ENCODE measurements at places on chromosomes 1 and 21.

GRCh38 chr1:211951856-211952255 lies 83.5 kb downstream of the INTS7 start:
- DNase-seq = no peak

GRCh38 chr1:50308878-50309277 lies 114.4 kb downstream of the DMRTA2 start:
- DNase-seq = no peak

DNA sequence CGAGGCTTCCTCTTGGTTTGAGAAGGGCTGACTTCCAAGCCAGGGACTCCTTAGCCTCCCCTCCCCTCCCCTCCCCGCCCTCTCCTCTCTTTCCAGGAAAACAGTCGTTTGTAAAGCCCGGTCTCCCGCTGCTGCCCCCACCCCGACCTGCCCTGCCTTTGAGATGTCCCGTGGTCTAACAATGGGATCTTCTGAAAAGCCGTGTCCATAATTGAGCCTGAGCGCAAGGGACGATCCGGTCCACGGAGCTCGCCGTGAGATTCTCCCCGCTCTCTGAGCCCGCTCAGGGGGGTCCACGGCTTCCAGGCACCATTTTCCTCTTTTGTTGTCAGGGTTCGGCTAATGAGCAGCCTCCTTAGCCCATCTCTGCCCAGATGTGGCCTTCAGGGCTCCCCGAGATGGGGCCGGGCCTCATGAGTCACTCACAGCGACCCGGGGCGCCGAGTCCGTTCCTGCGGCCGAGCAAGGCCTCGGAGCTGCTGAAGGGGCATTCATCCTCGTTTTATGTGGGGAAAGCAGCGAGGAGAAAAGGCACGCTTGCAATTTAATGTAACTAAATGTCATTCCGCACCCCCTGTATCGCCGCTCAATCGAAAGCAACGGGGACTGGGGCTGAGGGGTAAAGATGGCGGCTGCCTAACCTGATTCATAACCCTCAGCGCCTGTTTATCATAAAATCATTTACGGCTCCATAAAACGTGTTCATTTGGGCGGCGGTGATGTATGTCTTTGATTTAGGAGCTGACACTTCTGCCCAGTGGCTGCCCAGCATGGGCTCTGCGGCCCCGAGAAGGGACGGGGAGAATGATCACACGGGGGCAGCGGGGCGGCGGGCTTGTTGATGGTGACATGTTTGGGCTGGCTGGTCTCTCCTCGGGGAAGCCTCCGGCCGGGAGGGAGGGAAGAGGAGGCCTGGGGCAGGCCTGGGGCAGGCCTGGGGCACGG lies 232.6 kb upstream of the C1orf174 start:
- DNase-seq = no peak

DNA sequence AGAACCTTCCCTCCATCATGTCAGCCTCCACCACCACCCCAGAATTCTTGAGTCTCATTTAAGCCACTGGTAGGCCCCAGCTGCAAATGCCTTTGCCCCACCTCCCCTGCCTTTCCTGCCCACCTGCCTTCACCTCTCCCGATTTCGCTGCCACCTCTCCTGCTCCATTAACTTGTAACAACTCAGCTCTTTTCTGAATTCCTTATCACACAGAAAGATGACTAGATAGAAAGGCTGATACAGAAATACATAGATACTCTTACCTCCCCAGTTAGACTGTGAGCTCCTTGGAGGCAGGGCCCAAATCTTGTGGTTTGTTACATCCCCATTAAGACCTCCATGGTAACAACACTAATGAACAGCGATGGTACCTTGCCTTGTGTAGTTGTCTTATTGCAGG lies 69.5 kb downstream of the ATP5PO start:
- no peak for DNase-seq

DNA sequence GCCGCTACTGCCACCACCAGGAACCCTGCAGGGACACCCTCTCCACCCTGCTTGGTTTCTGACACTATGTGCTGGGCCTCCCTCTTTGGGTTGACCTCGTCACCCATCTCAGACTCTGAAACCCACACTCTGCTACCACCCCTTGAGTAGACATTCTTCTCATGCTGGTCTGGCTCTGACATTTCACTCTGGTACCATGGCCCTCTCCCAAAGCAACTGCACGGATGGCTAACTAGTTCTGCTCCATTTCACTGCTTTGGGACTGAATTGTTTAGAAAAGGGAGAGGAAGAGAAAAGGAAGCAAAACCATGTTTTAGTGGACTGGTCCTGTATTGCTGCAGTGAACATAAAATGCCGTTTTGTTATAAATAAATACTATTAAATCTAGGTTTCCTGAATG lies 137.8 kb downstream of the KCNK2 start:
- no peak for DNase-seq

- DNase-seq = no peak
These were observed 697.6 kb upstream of the CXADR start for GRCh38 chr21:16815243-16815642.

GRCh38 chr1:187249196-187249595 lies 420.4 kb downstream of the PLA2G4A start:
- DNase-seq = no peak

GRCh38 chr1:203265541-203265940 lies 36.1 kb upstream of the CHIT1 start:
- DNase-seq = no peak

- no peak for DNase-seq
These were observed 30.1 kb downstream of the SMYD2 start for GRCh38 chr1:214310777-214311690.

GRCh38 chr21:35578831-35579471 lies 481.4 kb downstream of the SETD4 start:
- DNase-seq = no peak

- DNase-seq = no peak
These were observed 6.3 kb upstream of the SELENON start for GRCh38 chr1:25793585-25794170.

- peak; percentile 40 for DNase-seq
These were observed 826 bp downstream of the LAPTM5 start for GRCh38 chr1:30756545-30757351.
